ENCODE measurements at places on chromosomes 6 and 20.

- no peak for DNase-seq
Observed at GRCh38 chr6:14626556-14626955, 509.0 kb downstream of the CD83 start.

GRCh38 chr6:63814459-63814858 lies 178.9 kb downstream of the PHF3 start:
- no peak for DNase-seq

DNA sequence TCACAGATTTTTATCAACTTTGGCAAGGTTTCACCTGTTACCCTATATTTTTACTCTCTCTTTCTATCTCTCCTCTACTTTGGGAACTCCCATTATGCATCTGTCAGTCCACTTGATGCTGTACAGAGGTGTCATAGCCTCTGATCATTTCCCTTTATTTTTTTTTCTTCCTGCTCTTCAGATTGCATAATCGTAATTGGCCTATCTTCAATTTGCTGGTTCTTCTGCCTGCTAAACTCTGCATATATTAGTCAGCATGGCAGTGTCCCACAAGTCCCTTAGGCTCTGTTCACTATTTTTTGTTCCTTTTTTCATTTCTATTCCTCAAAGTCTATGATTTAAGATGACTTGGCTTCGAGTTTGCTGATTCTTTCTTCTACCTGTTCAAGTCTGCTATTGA lies 44.7 kb upstream of the MICB start:
- no peak for DNase-seq

DNA sequence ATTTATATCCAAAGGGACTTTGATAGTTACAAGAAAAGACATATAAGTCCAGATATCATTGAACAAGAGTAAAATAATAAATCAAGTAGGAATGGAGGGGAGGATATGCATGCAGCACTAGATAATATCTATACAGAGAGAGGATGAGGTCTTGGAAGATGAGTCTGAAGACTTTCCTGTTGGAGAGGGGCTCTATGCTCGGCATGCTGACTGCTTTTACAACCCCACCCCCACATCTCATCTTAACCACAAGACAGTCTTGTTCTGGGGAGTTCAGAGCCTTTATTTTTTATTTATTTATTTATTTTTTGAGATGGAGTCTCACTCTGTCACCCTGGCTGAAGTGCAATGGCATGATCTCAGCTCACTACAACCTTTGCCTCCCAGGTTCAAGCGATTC lies 48.4 kb upstream of the IER3 start:
- DNase-seq: no peak

DNA sequence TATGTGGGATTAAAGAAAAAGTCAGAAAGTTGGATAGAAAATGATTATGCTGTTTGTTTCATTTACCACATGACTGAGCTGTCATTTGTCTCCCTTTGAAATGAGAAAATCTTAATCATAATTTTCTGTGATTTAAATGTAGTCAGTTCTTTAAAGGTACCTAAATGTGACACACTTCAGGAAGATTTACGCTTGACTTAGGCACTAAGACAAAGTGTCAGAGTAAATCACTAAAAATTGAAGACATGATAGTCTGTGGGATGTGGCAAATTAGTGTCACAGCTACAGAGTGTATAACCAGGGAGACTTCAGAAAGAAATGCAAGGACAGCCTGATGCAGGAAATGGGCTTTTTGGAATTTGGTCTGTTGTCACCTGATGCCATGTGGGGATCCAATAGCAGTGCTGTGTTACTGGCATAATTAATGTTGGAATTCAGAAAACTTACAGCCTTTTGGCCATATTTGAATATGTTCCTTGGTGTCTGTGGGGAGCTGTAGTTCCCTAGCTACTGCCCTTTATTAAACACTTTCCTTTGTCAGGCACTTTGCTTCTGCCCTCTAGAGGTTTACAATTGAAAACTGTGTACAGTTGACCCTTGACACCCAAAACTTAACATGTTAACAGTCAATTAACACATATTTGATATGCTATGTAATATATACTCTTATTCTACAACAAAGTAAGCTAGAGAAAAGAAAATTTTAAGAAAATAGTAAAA lies 493.8 kb downstream of the UTRN start:
- no peak for DNase-seq

DNA sequence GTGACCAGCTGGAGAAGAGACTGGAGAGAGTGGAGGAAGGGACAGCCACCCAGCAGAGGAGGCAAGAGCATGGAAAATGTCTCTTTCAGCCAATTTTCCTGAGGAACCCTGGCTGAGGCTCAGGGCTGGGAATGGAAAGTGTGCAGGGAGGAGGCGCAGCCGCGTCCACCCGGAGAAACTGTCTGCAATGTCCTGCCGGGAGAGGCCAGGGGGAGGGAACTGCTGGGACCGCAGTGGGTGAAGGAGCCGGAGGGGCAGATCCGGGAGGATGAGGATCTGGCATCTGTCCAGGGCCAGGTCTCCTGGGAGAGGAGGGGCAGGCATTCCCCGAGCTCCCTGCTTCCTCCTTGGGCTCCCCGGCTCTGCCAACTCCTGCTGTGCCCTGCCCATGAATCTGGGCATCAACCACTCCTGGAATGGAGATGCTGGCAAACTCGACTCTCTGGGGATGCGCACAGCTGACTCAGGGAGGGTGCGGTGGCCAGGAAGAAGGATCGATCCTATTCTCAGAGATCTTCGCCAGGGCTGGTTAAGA lies 17.4 kb upstream of the HM13 start:
- no peak for DNase-seq

DNA sequence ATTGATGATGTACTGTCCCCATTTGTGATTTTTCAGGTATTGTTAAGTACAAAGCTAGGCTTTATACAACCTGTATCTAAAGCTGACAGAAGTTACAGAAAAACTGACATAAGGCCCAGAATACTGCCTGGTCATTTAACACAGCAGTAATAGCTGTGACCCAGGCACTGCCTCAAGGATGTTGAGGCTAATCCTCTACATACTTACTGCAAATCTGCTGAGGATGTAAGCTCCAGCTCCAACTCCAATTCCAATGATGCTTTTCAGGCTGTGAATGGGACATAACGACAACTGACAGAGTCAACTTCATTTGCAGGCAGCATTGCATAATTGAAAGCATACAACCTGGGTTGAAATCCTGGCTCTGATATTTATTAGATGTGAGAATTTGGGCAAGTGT lies 36.3 kb upstream of the SLA2 start:
- DNase-seq: no peak

- no peak for DNase-seq
Observed at GRCh38 chr20:4260102-4260501, 244.7 kb upstream of the RNF24 start.

DNA sequence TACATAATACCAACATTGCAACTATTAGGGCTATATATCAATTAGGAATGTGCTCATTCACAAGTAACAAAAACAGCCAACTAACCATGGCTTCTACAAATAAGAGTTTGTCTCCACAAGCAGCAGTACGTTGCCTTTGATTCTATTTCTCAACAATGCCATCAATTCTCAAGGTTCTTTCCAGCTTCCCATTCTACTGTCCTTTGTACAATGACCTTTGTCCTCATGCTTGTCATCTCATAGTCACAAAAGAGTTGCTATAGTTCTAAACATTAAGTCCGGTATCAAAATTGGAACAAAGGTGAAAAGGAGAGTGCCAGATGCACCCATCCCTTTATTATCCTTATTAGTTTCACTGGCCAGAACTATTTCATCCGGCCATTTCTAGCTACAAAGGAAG lies 30.8 kb upstream of the IRAK1BP1 start:
- no peak for DNase-seq

GRCh38 chr6:1600063-1600763 lies 9.5 kb upstream of the FOXC1 start:
- DNase-seq: no peak

- DNase-seq: peak; percentile 38
Observed at GRCh38 chr6:109454496-109455436, 806 bp downstream of the MICAL1 start.

DNA sequence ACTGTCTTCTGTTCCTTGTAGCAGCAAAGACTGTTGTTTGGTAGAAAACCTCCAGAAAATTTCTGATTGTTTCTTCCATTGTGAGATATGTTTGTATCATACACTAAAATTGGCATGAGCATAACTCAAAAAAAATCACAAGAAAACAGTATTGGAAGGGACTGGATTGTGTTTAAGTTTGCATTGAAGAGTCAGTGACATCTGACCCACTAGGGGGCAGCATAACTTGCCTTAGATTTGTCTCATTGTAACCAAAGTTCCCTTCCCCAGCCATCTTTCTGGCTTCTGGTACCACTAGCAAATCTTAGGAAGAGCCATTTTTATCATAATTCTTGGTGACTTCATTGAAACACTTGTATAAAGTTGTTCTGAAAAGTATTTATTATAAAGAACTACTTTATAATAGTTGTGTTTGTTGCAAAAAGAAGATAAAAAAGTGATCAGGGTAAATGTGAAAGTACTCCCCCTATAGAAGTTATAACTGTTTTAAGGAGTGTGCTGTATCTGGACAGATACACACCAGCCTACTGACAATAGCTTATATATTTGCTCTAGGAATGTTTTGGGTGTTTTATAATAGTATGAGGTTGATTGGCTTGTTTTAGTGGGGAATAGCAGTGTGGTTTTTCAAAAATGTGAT lies 7.7 kb downstream of the CSTF1 start:
- DNase-seq: peak; percentile 43

- DNase-seq: no peak
Observed at GRCh38 chr20:36745234-36745926, 510 bp downstream of the NDRG3 start.

DNA sequence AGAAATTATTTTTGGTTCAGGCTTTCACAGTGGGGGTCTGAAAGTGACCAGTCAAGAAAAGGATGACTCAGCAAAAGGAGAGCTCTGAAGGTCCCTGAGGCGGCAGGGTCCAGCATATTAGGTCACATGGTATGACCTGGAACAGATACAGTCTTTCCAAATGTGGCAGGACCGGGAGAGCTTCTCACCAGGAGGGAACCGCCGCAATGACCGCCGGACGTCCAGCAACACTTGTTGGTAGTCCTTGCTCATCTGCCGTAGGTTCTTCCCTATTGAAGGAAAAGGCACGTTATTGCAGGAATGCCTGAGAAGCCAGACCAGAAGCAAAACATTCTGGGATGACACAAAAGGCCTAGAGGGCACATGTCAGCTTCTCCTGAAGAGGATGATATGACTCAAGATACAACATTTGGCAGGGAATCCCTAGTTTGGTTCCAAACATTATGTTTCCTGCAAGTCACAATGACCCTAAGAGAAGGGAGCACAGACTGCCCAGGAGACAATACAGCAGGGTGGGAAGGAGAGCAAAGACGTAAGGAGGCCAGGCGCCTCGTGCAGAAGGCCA lies 17.4 kb downstream of the TBC1D20 start:
- no peak for DNase-seq

DNA sequence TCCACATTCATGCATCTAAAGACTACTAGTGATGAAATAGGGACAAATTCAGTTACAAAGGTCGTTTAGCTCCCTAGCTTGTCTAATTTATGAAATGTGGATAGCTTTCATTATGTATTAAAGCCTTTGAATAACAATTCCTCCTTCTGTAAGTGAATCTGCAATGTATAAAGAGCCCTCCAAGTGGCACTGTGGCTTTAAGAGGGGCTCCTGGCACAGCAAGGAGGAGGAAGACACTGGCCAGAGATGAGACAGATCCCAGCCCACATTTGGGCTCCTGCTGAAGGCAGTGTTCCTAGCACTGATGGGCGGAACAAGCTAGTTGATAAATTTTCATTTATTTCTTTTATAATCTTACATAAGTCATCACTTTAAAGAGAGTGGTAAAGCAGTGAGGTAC lies 17.6 kb upstream of the FUCA2 start:
- no peak for DNase-seq

GRCh38 chr20:15200147-15200565 lies 862.7 kb upstream of the FLRT3 start:
- no peak for DNase-seq

DNA sequence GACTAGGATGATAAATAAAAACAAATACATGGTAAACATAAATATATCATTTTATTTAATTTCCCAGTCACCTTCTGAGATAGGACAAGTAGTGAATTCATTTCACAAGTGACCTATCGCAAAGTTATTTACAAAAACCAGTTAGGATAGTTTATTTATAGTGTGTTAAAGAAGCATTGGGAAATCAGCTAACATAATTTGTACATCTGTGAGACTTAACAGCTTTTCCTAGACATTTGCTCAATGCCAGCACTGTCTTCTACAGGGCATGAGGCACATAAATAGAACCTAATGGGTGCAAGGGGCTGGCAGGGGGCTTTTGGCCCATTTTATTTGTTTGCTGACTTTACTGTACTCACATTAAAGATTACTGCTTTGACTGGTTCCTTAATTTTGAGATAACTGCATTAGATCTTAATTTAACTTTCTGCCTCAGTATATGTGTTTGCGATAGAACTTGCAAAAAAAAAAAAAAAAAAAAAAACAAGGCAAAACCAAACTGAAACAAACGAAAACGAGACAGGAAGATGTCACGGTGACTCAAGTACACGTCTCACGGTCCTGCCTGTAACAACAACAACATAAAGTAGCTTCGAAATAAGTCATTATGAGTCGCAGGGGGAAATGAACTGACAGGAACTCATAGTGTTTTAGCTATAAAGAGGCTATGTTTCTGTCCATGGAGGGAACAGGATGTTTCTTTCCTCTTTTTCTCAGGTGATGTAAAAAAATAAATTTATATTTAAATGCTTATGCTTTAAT lies 133.7 kb upstream of the GMDS start:
- DNase-seq: no peak

DNA sequence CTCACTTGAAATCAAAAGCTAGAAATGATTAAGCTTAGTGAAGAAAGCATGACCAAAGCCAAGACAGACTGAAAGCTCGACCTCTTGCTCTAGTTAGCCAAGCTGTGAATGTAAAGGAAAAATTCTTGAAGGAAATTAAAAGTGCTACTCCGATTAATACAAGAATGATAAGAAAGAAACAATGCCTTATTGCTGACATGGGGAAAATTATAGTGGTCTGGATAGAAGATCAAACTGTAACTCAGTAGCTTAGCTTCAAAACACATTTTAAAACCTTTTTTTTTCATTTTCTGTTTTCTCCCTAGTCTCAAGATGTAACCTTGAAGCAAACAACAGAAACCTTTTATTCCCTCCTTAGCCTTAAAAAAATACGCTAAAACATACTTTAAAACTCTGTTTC lies 11.4 kb upstream of the GJE1 start:
- no peak for DNase-seq

GRCh38 chr20:52484438-52484837 lies 292.9 kb upstream of the ZFP64 start:
- no peak for DNase-seq

- no peak for DNase-seq
Observed at GRCh38 chr6:23775127-23775526, 350.9 kb upstream of the NRSN1 start.

GRCh38 chr6:158772851-158773371 lies 46.3 kb downstream of the EZR start:
- no peak for DNase-seq

DNA sequence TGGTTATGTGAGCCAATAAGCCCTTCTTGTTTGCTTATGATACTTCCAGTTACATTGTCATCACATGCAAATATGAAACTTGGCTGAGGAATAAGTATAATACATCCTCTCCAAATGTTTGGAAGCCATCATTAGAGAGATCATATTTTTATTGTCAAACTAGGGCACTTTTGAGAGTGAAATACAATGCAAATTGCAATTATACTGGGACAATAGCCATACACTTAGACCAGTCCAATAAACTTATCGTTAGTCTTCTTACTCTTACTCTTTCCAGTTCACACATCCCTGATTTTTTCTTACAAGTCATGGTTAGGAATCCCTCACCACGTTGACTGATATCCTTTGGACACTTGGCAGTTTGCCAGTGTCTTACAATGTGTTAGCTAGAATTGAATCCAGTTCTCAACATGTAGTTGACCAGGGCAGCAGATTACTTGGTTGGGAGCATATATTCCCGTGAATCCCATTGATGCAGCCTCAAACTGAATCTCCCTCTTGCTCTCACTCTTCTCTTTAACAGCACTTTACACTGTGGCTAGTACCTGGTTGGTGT lies 519.7 kb upstream of the ID4 start:
- no peak for DNase-seq

Measured in T-helper 2 cell (primary cell).